ENCODE measurements at places on chromosomes 16 and 17. TPM values are rescaled to one million over a fixed set of nuclear protein-coding genes. Genes with fewer than 3 reads are reported as not detected.

DNA sequence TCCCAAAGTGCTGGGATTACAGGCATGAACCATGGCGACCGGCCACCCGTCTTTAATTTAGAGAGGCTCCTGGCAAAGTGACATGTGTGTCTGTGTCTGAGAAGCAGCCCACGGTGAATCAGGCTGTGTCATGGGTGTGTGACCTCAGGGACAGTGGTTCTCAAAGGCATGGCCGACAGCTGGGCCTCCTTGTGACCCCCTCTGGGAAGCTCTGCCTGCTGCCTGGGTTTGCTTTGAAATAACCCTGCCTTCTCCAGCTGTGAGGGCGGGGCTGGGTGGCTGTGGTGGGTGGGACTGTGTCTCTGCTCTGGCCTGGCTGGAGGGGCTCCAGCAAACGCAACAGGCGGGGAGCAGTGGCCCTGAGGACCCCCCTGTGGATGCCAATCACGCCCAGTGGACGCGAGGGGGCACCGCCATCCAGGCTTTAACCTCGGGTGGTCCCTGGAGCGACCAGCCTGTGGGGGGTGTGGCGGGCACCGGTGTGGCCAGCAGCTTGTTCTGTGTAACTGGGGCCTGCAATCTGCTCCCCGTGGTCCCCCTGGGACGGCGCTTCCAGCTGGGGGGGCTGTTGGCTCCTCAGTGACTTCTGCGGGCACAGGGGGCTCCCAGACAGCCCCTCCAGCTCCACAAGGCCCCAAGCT lies 8.8 kb upstream of the APRT start:
- no peak for DNase-seq

GRCh38 chr17:2391597-2392251 lies 9.1 kb downstream of the MNT start:
- no peak for DNase-seq

DNA sequence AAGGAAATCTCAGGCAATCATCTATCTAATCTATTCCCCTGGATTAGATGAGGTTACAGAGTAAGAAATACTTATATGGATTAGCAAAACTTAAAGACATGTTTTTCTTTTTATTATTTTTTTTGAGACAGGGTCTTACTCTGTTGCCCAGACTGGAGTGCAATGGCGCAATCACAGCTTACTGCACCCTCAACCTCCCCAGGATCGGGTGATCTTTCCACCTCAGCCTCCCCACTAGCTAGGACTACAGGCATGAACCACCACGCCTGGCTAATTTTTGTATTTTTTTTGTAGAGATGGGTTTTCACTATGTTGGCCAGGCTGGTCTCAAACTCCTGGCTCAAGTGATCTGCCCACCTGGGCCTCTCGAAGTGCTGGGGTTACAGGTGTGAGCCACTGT lies 3.3 kb upstream of the NFE2L1 start:
- DNase-seq, result no peak

DNA sequence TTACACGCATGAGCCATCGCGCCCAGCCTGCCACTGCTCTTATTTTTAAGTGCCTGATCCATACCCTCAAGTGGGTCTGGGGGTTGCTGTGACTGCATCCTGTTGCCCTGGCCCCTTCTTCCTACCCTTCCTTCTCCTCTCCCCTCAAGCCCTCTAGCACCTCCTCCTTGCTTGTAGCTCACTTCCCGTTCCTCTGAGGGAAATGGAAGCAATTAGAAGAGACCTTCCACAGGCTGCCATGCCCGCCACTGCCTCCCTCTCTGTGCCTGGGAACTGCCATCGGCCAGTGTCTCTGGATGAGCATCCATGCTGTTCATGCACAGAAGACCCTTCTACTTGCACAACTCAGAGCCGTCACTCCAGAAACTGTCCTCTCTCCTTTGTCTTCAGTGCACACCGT lies 10.6 kb upstream of the TFAP4 start:
- no peak for DNase-seq

- DNase-seq, result peak; percentile 23
Observed at GRCh38 chr17:42922294-42922693, 21.7 kb downstream of the G6PC1 start.

Gene KCNH4
- not detected for total RNA-seq

Gene RHBDL3
- 0.17 TPM for total RNA-seq
